ENCODE measurements at places on chromosomes 7 and 10.

- no peak for DNase-seq
- H3K27me3 ChIP-seq = no peaks in the 10 kb centered on the region
- H3K27ac ChIP-seq = no peak overlapping the region
- no peak overlapping the region for H3K4me3 ChIP-seq
- H3K36me3 ChIP-seq = no peaks in the 10 kb centered on the region
Measured at GRCh38 chr7:82152858-82153257, 290.7 kb downstream of the CACNA2D1 start.

DNA sequence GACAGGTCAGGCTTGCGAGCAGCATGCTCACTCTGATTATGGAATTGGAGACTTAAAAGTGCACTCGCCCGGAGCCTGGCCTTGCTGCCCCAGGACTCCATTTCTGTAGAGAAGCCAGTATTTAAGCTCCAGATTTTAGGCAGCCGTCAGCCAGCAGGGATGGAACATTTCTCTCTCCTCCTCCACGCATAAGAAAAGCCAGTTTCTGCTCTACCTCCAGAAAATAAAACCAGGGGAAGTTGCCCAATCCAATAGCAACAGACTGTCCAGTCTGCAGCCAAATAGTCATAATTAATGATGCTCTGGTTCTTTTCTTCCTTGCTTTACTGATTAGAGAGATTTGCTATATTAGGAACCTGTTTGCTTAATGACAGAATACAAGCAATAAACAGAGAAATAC, 203.2 kb downstream of the GFRA1 start:
- no peak for DNase-seq
- no peak overlapping the region for H3K4me3 ChIP-seq
- H3K27ac ChIP-seq = no peak overlapping the region
- no peaks in the 10 kb centered on the region for H3K36me3 ChIP-seq
- no peaks in the 10 kb centered on the region for H3K4me1 ChIP-seq

DNA sequence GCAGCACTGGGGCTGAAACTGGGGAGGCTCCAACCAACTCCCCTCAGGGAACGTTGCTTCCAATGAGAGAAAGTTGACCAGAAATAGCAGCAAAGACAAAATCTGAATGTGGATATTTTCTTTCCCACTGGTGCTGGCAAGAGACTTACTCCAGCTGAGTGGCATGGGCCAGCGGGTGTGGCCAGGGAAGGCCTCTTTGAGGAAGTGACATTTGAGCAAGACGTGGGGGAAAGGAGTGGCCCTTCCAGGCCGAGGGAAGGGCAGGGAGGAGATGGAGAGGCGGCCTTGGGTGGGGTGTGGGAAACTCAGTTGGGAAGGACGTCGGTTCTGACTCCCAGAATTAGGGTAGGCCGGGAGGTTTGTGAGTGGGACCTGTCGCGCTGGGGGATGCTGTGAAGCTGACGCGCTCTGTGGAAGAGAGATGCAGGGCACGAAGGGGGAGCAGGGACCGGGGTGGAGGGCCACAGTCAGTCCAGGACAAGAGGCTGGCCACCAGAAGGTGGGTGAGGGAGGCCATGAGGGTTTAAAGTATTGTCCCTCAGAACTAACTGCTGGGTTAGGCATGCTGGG, 96.7 kb upstream of the IKZF1 start:
- no peak overlapping the region for H3K4me3 ChIP-seq
- peaks cover 16% of the 10 kb centered on the region for H3K4me1 ChIP-seq
- H3K36me3 ChIP-seq = no peaks in the 10 kb centered on the region
- no peak for DNase-seq
- H3K27me3 ChIP-seq = no peaks in the 10 kb centered on the region

GRCh38 chr10:5291501-5292195, 73.1 kb upstream of the UCN3 start:
- peak; percentile 84 for DNase-seq
- no peaks in the 10 kb centered on the region for H3K27me3 ChIP-seq
- no peaks in the 10 kb centered on the region for H3K36me3 ChIP-seq
- H3K4me1 ChIP-seq = peaks cover 39% of the 10 kb centered on the region
- H3K27ac ChIP-seq = peak overlapping the region; percentile 85

DNA sequence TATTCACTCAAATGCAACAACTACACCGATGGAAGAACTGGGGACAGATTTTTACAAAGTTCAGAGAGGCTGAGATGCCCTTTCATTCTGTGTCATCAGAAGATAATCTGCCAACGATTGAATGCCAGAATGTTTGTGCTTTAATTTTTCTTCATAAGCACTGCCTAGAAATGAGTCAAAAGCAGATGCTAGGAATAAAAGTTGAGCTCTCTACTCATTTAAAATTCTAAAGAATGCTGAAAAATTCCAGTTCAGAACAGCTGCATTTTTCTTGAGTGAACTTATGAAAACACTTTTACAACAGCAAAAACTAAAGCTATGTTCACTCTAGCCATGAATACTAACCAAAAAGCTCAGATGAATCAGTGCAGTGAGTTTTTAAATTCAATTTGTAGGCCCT, 22.3 kb upstream of the FAM133B start:
- DNase-seq = no peak
- no peaks in the 10 kb centered on the region for H3K4me1 ChIP-seq
- peaks cover 69% of the 10 kb centered on the region for H3K36me3 ChIP-seq

DNA sequence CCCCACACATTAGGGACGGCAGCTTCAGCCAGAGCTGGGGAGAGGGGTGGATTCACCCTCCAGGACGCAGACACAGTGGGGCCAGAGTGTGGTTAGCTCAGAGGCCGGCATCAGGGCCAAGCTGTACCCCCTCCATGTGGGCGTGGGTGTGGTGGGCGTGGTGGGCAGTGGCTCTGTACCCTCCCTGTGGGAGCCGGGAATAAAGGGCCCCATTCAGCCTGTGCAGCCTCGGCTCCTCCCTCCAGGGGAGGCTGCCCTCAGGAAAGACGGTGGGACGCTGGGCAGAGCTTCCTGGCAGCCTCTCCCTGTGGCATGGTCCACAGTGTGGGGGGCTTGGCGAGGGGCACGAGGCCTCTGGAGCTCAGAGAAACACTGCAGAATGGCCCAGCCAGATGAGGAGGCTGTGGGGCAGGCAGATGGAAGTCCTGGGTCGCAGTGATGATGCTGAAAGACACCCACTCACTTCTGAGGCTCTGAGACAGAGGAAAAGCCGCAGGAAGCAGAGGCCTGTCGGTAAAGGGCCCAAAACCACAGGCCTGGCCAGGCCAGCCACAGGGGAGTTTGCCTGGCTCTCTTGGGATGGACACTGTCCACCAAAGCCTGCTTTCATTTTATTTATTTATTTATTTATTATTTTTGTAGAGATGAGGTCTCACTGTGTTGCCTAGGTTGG, 108.0 kb downstream of the SH3PXD2A start:
- DNase-seq = no peak
- peaks cover 37% of the 10 kb centered on the region for H3K4me1 ChIP-seq
- no peak overlapping the region for H3K4me3 ChIP-seq
- no peaks in the 10 kb centered on the region for H3K27me3 ChIP-seq
- H3K36me3 ChIP-seq = no peaks in the 10 kb centered on the region
- H3K27ac ChIP-seq = no peak overlapping the region

DNA sequence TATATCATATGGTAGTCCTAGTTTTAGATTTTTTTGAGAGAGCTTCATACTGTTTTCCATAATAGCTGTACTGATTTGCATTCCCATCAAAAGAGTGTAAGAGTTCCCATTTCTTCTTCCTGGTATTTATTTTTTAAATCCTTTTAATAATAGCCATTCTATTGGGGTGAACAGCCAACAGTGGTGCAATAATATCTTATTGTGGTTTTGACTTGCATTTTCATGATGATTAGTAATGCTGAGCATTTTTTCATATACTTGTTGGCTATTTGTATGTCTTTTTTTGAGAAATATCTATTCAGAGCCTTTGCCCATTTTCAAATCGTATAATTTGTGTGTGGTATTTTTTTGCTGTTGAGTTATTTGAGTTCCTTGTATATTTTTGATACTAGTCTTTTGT, 167.4 kb downstream of the FZD1 start:
- no peak for DNase-seq
- H3K4me3 ChIP-seq = no peak overlapping the region
- no peaks in the 10 kb centered on the region for H3K4me1 ChIP-seq
- no peak overlapping the region for H3K27ac ChIP-seq
- H3K27me3 ChIP-seq = no peaks in the 10 kb centered on the region

- no peaks in the 10 kb centered on the region for H3K36me3 ChIP-seq
- H3K4me3 ChIP-seq = no peak overlapping the region
- peaks cover under 1% of the 10 kb centered on the region for H3K27me3 ChIP-seq
- peaks cover 4% of the 10 kb centered on the region for H3K4me1 ChIP-seq
- DNase-seq = peak; percentile 67
Measured at GRCh38 chr7:30926313-30926712, 14.7 kb downstream of the AQP1 start.

- no peak overlapping the region for H3K4me3 ChIP-seq
- H3K27me3 ChIP-seq = no peaks in the 10 kb centered on the region
- peaks cover 4% of the 10 kb centered on the region for H3K4me1 ChIP-seq
Measured at GRCh38 chr7:6286486-6286885, 14.1 kb upstream of the CYTH3 start.

DNA sequence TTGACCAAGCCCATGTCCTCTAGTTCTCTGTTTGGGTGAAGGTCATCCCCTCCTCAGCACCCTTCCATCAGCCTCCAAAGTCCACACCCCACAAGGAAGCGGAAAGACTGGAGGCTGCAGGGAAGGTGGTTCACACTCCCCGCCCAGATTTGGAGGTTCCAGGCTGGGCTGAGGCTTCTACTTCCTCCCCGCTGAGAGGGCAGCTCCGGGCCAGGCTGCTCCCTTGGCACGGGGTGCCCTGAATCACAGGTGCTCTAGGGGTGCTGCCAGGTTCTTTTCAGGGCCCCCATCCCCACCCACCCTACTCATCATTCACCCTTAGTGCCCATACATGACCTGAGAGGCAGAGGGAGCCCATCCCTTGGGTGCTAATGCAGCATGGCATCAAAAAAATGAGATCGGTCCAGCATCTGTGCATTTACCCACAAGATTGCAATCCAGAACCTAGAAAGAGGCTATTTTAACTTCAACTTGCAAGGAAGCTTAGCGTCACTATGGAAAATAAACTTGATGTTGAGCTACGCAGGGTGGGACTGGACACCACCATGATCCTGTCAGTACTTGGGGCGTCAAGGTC, 47.3 kb upstream of the ZMIZ1 start:
- no peak for DNase-seq
- peaks cover 7% of the 10 kb centered on the region for H3K4me1 ChIP-seq
- H3K36me3 ChIP-seq = no peaks in the 10 kb centered on the region

DNA sequence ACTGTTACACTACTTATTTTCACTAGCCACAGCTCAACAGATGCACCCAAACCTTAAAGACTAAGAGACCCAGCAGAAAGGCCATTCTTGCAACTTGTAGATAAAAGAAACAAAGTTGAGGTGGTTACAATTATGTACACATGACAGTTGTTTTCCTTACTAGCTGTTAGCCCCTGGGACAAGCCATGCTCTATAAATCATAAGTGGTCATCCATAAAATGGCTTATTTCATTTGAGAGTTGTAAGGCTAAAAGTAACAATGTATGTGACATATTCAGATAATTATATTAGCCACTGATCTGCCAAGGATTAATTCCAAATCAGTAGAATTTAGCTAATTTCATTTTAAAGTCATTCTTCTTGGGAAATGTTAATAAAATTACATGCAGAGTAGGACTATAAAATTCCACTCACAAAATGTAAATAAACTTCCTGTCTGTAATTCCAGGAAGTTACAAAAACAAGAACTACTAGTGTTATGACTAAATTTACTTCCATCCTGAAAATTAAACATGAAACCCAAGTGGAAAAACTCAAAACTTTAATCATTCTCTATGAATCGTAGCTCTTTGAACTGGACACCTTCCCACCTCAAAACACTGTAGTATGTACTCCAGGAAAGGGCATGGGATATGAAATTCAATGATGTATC, 13.3 kb downstream of the SLC37A3 start:
- H3K4me3 ChIP-seq = no peak overlapping the region
- peaks cover 13% of the 10 kb centered on the region for H3K36me3 ChIP-seq
- DNase-seq = no peak
- H3K27me3 ChIP-seq = no peaks in the 10 kb centered on the region
- no peak overlapping the region for H3K27ac ChIP-seq
- peaks cover 3% of the 10 kb centered on the region for H3K4me1 ChIP-seq

- DNase-seq = no peak
- H3K27ac ChIP-seq = no peak overlapping the region
- H3K27me3 ChIP-seq = no peaks in the 10 kb centered on the region
- H3K4me1 ChIP-seq = no peaks in the 10 kb centered on the region
Measured at GRCh38 chr10:54131833-54132232, 669.2 kb downstream of the PCDH15 start.

Measured in common myeloid progenitor, CD34-positive (primary cell).